Heart left ventricle (tissue), 16 donors: ENCODE measurements at places on chromosomes 12 and 14.

DNA sequence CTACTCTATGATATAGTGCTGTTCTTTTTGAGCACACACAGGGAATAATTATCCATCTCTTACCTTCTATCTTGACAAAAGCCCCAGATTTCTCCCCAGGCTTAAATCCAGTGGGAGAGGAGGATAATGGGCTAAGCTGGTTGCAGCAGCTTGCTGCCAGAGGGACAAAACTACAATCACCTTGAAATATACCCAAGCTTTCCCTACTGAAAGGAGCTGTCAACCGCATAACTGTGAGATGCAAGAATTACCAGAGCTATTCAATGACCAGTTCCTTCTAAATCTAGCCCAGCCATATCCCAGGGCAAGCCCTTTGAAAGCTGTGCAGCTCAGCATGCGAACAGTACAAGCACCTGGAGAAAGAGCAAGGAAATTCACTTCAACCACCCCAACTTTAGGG, 943 bp upstream of the MGAT4C start:
- no peak overlapping the region for H3K27ac ChIP-seq
- no peak overlapping the region for H3K4me3 ChIP-seq
- no peaks in the 10 kb centered on the region for H3K4me1 ChIP-seq
- H3K27me3 ChIP-seq: no peaks in the 10 kb centered on the region

- H3K4me3 ChIP-seq: no peak overlapping the region
- no peaks in the 10 kb centered on the region for H3K4me1 ChIP-seq
- H3K27me3 ChIP-seq: peaks cover 52% of the 10 kb centered on the region
- H3K27ac ChIP-seq: no peak overlapping the region
These were observed 110.1 kb upstream of the DIO3 start for GRCh38 chr14:101451166-101451565.

DNA sequence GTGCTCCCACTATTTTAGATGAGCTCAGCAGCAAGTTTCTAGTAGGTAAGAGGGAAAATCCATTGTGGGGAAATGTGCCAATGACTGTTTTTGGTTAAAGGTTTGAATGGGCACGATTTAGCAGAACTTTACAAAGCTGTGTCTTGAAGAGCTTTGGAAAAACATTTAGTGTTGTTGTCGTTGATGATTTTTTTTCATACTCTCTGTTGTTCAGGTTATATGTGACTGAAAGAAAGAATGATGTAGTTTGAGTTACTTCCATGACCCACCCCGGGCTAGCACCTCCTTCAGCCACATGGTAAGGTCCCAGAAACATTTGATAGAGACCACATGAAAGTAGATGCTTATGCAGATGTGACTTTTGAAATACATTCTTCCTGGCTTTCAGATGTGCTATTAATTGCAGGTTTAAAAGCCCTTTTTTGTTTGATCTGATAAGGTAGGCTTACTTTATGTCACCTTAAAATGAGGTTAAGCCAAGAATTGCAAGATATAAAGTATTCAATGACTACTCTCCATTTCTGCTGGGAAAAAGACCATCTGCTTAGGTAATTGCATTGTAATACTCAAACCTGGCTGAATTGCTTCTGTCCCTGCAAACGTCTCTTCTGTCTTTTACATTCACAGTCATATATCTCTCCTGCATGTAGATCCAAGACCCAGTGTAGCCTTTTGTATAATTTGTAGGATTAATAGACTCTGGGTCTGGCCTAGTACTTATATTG, 250.6 kb downstream of the RGS6 start:
- no peak overlapping the region for H3K4me3 ChIP-seq
- no peaks in the 10 kb centered on the region for H3K36me3 ChIP-seq
- DNase-seq: no peak
- H3K27me3 ChIP-seq: no peaks in the 10 kb centered on the region

DNA sequence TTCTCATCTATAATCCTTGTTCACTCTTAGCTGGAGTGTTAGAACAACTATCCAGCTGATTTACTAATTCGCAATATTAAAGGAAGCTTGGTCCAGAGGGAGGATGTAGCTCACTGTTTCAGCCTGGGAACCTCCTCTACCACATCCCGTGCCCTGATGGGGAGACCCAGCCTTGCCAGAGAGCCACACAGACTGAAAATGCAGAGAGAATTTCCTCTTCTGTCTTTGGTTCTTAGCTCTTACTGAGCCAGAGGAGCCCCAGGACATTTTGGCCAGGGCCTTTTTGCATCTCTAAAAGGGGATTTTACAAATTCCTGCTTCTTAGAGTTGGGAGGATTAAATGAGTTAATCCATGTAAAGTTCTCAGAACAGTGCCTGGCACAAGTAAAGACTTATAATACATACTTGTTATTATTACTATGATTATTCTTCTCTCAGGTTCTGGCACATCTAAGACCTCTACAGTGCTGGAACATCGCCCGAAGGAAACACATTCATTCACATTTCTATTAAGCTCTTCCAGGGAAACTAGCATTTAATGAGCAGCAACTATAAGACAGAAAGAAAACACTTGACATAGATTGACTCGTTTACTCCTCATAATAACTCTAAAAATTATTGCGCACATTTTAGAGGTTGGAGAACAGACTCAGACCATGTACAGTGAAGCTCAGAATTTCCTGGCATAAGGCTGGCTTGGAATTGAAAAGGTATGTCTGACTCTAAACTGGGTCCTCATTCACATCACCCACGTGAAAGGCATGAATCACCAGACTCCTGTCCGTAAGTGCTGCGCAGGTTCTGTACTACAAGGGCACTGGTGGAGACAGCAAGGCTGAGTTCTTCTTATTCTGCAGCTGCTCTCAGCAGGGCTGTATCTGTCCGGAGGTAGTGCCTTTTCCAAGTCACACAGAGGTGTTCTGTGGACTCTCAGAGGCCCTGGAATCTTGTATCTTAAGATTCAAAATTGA, 27.8 kb upstream of the AEBP2 start:
- no peak overlapping the region for H3K4me3 ChIP-seq
- peaks cover 16% of the 10 kb centered on the region for H3K4me1 ChIP-seq
- no peaks in the 10 kb centered on the region for H3K36me3 ChIP-seq
- H3K27ac ChIP-seq: peak overlapping the region; percentile 50
- H3K27me3 ChIP-seq: no peaks in the 10 kb centered on the region
- DNase-seq: no peak
